ENCODE measurements at places on chromosomes 4 and X.

- no peak for DNase-seq
Measured at GRCh38 chr4:6641164-6641970, 882 bp downstream of the MRFAP1 start.

DNA sequence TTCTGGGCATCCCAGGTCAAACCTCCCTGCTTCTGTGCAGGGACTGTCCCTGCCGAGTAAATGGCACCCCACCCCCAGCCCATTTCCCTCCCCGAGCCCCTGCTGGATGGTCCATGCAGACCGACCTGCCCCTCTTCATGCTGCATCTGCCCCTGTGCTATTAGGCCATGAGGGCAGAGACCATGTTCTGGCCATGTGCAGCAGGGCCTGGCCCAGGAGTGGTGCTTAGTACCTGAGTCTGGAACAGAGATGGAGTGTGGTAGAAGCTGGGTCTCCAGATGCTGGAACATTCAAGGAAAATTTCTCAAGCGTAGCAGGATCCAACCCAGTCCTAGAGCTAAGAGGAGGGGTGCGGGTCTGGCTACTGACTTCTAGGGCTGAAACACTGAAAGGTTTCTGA is 15.3 kb upstream of the UBA1 start:
- DNase-seq: no peak

DNA sequence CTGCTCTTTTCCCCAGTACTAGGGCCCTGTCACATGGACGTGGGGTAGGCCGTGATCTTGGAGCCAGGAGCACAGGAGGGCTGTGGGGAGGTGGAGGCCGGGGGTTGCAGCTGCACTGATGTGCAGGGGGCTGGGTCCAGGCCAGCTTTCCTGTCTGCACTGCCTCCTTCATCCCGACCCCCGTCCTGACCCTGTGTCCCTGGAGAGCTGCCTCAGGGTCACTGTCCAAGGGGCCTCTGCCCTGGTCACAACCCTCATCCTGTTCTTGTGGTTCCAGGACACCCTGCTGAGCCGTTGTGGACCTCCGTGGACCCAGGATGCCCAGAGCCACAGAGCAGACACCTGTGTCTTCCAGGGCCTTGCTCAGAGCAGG is 91.7 kb upstream of the ADRA2C start:
- DNase-seq: peak; percentile 43

DNA sequence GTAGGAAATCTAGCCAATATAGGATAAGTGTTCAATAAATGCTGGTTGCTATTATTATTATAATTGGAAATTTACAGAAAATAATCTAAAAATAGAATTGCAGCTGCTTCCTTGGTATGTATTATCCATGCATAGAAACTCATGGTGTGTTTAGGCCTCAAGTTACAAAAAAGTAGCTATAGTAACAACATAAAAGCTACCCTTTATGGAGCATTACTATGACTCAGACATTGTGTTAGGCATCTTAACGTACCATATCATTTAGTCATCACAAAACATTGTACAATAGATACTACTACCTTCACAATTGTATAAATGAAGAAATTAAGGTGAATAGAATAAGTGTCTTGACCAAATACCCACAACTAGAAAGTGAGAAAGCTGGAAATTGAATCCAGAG is 126.9 kb upstream of the NRK start:
- no peak for DNase-seq

DNA sequence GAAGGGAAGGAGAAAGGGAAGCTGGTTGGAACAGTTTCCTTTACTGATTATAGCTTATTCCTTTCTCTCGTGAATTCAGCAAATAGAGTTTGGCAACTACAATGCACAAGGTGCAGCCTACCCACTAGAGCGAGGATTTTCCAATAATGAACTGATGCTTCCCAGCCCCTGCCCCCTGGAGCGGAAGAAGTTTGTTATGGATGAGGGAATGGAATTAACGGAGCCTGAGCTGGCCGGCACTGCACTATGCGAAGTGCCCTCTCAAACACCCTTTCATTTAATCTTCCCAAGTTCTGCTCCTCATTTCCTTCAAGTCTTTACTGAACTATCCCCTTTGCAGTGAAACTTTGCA is 42.5 kb upstream of the CBR4 start:
- no peak for DNase-seq

DNA sequence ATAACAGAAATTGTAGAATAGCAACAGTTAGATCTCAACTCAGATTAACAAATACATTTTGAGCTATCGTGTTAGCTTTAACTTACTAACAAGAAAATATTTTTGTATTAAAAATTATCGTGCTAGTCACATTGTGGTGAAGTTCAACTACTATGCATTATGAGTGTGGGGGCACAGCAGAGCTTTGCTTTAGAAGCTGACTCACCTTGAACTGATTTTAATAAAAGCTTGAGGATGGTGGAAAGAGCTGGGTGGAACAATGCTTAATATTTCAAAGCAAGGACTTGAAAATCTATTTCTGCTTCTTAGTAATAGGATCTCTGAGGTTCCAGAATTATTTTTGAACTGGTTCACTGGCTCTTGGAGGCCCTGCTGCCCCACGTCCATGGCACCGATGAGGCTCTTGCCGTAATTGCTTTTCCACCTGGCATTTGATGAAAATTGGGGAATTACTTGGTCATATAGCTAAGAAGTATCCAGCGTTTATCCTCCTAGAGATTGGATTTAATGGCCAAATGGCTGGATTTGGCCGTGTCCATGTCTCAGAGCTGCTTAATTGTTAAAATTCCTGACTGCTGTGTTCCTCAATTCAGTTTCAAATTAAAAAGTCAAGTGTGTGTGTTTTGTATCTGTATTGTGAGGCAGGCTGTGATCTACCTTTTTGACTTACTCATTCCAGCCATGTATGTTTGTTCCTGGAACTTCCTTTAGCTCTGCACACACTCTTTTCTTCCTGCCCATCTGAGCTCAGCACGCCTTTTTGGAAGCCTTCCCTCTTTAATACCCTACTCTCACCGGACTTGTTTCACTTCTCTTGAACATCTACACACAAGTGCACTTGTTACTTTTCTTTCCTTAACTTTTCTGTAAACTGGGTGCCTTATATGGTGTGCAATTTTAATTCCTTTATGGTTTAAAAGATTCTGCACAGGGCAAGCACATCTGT is 66.6 kb upstream of the LIMCH1 start:
- no peak for DNase-seq

GRCh38 chr4:25874655-25875054 is 11.9 kb upstream of the SEL1L3 start:
- no peak for DNase-seq

- no peak for DNase-seq
Measured at GRCh38 chrX:57647020-57647419, 33.0 kb downstream of the NLRP2B start.

DNA sequence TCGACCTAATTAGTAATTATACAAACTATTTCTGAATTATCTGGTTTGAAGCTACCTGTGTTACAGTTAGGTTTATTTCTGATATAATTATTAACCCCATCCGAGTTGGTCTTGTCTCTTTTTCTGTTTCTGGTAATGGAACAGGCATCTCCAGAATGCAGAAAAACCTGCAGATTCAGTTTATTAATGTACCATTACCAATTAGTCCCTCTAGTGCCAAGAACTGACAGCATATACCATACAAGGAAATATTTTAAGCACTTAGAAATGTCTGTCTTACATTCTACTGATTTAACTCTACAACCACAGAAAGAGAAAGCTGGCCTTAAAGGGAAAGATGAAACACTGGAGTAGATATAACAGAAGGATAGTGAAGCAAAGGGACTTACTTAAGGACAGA is 570.6 kb downstream of the CENPC start:
- no peak for DNase-seq

DNA sequence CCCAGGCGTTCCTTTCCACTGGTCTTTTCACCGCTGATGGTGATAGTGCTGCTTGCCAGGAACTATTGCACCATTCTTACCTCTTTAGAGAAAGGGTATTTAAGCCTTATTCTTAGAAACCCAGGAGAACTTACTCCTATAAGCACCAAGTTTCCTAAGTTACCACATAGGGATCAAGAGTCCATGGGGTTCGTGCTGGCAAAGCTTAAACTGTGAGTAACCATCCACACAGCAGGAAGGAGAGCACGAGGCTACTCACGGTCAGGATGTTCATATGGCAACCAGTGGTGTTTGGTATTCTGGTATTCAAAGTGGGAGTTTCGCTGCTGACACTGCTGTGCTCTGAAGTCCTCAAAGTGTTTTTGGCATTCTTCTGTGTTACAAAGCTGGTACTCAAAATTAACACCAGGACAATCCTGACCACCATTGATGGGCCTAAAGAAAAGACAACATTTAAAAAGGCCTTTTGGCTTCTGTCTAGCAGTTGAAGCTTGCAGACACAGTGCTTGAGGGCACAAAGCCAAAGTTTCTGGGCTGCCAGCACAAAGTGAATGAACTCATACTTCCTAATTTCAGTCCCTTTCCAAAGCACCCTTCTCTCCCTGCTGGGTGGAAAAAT is 256.9 kb downstream of the ADAMTS3 start:
- DNase-seq: no peak

GRCh38 chr4:127748957-127749356 is 18.8 kb downstream of the SLC25A31 start:
- DNase-seq: no peak

DNA sequence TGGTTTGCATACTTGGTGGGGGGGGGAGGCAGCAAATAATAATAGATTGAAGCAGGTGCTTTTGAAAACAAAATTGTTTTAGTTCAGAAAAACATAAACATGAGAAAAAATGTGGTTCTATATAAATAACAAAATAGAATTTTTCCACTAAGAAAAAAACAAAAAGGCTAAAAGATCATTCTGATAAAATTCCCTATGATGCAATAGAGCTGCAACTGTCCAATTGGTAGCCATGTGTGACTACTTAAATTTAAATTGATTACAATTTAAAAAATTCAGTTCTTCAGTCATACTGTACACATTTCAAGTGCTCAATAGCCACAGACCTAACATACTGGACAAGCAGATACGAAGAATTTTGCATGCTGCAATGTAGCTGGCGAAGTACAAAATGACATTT is 11.0 kb downstream of the TRMT10A start:
- DNase-seq: no peak

GRCh38 chr4:85995361-85995760 is 364.5 kb downstream of the MAPK10 start:
- DNase-seq: no peak

DNA sequence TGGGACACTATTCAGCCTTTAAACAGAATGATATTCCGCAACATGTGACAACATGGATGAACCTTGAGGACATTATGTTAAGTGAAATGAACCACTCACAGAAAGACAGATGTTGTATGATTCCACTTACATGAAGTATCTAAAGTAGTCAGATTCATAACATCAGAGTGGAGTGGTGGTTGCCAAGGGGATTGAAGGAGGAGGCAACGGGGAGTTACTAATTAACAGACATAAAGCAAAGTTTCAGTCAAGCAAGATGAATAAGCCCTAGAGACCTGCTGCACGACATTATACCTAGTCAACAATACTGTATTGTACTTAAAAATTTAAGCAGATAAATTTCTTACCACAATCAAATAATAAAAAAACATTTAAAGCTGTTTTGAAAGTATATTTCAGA is 105.0 kb upstream of the NR0B1 start:
- DNase-seq: no peak

DNA sequence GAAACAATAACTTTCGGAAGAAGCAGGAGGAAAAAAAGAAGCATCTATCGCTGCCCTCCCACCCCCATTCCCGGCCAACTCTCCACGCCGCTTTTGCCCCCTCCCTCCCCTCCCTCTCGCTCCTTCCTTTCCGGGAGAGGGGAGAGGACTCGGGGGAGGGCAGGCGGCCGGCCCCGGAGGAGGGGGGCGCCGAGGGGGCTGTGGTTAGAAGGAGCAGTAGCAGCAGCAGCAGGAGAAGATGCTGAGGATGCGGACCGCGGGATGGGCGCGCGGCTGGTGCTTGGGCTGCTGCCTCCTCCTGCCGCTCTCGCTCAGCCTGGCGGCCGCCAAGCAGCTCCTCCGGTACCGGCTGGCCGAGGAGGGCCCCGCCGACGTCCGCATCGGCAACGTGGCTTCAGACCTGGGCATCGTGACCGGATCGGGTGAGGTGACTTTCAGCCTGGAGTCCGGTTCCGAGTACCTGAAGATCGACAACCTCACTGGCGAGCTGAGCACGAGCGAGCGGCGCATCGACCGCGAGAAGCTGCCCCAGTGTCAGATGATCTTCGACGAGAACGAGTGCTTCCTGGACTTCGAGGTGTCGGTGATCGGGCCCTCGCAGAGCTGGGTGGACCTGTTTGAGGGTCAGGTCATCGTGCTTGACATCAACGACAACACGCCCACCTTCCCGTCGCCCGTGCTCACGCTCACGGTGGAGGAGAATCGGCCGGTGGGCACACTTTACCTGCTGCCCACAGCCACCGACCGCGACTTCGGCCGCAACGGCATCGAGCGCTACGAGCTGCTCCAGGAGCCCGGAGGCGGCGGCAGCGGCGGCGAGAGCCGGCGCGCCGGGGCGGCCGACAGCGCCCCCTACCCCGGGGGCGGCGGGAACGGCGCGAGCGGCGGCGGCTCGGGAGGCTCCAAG is 1.3 kb downstream of the PCDH7 start:
- DNase-seq: peak; percentile 90

- no peak for DNase-seq
Measured at GRCh38 chrX:63430026-63430425, 78.9 kb upstream of the SPIN4 start.

DNA sequence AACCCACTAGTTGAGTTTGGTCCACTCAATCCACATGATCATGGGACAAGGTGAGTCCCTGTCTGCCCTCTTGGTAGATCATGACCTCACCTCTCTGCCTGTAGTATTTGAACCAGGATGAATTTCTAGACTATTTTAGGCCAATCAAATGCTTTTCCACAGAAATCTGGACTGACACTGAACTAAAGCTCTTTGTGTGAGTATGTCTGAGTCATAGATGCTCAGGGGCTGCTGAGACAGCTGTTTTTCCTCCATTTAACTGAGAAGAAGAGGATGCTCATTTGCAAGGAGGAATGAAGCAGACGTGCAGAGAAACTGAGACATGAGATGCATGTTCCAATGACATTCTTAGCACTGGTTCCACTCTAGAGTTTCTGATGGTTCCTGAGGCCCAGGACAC is 77.3 kb upstream of the TMEM47 start:
- no peak for DNase-seq

DNA sequence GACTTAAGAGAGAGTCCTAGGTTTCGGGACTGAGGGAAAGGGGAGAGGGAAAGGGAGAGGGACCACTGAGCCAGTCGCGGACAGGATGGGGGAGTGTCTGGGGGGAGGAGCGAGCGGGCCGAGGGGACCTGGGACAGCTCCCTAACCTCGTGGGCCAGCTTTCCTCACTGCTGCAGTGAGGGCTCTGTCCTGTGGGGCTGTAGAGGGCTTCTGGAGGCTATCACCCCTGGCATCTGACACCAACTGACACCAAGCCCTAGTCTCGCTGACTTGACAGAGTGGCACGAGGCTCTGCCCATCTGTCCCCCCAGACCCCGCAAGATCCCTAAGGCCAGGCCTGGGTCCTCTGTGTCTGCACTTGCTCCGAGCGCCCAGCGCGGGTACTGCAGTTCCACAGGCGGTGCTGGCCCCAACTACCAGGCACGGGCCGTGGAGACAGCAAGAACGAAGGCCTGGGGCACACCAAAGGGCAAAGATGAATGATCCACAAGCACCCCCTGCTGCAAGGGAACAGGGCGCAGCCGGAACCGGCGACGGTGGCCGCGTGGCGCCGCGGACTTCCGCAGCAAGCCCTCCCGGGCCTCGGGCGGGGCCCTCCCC is 465 bp downstream of the HAUS7 start:
- peak; percentile 41 for DNase-seq

GRCh38 chr4:158667651-158668198 is 4.0 kb downstream of the C4orf46 start:
- DNase-seq: no peak

GRCh38 chrX:2499507-2499906 is 1.3 kb downstream of the DHRSX start:
- no peak for DNase-seq

All from upper lobe of left lung (tissue), 6 donors.